NCI-H1694 treated with DMSO at 0.1 percent for 48 hours (cell line): ENCODE measurements at places on chromosomes 5 and 9.
A peak's percentile ranks its signal among the peaks of the same experiment; 100 is the strongest.

- peak; percentile 29 for DNase-seq
Observed at GRCh38 chr5:151315998-151316597, 12.5 kb upstream of the SLC36A3 start.

DNA sequence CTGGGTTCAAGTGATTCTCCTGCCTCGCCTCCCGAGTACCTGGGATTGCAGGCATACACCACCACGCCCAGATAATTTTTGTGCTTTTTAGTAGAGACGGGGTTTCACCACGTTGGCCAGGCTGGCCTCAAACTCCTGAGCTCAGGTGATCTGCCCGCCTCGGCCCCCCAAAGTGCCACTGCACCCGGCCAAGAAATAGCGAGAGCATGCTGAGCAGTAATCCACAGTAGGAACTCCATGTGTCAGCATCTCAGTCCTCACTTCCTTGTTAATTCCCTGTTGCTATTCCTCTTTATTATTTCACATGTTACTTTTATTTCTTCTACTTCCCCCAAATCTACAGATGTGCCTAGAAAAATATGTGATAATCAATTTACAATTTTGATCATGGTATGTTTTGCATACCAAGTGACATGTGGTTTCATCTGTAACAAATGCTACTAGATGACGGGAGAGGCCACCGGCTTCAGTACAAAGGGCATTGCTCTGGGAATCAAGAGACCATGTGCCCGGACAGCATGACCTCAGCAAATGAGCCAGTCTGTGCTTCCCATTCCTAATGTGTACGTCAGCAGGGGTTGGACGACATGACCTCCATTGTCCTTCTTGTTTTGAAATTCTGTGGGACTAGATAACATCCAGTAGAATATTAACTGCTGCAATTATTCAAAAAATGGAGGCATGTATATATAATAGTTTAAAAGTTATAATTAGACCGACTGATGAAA is 61.6 kb downstream of the FNBP1 start:
- DNase-seq, result no peak

DNA sequence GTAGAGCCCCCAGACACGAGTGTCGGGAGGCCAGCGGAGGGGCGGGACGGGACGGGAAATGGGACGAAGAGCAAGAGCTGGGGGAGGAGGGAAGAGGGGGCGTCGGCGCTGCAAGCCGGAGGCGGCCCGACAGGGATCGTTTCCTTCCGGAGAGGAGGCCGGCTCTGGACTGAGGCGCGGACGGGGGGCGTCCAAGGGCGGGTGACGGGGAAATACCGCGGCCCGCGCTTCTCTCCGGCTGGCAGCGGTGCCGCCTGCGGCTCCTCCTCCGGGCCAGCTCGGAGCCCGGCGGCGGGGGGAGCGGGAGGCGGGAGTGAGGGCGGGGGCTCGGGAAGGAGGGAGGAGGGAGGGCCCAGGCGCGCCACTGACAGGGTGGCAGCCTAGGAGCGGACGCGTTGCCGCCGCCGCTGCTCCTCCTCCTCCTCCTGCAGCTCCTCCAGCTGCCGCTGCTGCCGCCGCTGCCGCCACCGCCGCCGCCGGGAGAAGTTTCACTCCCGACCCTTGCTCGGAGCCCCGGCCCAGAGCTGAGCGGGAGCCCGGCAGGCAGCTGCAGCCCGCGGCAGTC is at the start of gene CHSY3:
CHSY3 (plus strand) TSS at position 364 of the 565 bp plus-strand sequence.
- no peak for DNase-seq

GRCh38 chr9:2574203-2574602 is 47.4 kb upstream of the VLDLR start:
- no peak for DNase-seq

DNA sequence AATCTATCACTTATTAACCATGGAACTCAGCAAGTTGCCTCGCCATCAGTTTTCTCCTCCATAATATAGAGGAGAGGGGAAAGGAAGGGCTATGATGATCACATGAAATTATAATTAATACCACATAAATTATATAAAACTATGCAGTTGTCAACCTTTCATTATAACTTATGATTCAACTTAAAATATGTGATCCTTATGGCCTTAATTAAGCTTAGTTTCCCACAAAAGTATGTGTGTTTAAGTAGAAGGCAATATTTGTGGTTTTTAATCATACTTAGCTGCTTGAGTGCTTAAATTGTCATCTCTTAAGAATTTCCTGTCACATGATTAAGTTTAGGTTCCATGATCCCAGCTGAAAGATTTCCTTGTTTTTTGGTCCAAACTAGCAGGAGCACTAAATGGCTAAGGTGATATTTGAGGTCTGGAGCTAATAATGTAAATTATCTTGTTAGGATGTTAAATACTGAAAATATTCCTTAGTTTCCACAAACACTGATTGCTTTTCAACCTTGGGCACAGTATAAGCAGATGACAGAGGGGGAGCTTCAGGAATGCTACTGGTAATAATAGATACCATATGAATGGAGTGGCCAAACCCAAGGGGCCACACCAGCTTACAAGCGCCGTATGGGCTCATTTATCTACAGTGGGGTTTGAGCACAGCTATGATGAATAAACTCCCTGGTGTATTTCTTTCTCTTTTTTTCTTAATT is 26.4 kb upstream of the F2R start:
- no peak for DNase-seq

GRCh38 chr9:93589688-93590087 is 13.3 kb downstream of the PHF2 start:
- no peak for DNase-seq

DNA sequence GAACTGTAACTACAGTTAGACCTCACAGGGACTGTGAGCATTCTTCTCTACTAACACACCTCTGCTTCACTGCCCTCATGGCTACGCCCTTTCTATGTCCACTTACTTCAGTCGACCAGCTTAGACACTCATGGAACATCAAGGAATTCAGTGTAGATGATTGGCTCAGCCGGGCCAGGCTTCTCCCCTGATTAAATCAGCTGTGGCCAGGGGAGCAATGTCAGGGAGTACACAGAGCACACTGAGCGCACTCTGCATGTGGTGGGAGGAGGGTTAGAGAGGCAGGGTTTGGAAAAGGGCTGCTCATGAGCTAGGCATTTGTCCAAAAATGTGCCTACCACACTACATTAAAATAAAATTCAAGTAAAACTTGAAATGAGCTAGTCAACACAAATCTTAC is 400.5 kb downstream of the ARRDC3 start:
- no peak for DNase-seq

DNA sequence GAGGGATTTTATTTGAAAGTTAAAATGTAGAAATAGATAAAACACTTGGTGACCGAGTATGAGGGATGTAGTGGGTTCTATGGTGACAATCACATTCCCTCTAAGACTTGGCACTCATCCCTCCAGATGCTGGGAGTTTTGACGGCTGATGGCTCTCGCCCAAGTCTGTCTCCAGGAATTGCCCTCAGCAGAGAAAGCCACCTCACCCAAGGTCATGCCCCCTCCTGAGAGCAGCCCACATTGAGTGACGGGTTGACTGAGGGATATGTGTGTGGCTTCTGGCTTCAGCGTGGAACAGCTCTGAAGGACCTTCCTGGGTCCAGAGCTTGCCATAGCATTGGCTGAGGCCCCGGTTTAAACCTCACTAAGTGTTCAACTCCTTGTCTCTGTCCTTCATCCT is 19.4 kb downstream of the CAVIN4 start:
- no peak for DNase-seq

DNA sequence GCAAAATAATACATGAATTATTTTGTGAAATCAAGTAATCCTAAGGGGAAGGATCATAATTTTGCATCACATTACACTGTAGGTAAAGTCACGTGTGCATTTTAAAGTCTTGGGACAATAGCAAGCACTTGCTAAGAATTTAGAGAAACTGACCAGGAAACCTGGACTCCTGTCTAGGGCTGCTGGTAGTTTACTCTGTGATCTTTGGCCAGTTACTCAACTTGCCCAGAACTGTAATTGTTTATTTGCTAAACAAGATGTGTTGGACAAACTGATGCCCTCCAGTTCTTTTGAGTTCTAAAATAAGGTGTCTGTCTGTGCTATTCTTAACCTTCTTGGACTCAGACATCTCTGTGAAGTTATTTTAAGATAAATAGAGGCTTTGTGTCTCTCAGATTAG is 594.8 kb upstream of the DMAC1 start:
- no peak for DNase-seq

DNA sequence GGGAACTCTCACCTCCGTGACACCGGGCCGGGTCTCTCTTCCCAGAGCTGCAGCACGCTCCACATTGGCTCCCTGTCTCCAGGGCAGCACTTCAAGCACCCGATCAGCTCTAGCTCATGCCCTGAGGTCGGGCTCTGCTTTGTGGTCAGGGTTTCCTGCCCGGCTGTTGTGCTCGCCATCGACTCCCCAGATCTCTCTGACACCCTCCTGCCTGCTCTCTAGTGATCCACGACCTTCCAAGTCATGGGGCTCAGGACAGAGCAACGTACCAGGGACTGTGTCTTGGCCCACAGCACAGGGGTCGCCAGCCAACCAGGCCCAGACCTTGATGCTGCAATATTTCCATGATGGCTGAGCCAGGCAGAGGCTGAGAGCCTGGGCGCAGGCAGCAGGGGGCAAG is 45.1 kb downstream of the PRRT1B start:
- no peak for DNase-seq

DNA sequence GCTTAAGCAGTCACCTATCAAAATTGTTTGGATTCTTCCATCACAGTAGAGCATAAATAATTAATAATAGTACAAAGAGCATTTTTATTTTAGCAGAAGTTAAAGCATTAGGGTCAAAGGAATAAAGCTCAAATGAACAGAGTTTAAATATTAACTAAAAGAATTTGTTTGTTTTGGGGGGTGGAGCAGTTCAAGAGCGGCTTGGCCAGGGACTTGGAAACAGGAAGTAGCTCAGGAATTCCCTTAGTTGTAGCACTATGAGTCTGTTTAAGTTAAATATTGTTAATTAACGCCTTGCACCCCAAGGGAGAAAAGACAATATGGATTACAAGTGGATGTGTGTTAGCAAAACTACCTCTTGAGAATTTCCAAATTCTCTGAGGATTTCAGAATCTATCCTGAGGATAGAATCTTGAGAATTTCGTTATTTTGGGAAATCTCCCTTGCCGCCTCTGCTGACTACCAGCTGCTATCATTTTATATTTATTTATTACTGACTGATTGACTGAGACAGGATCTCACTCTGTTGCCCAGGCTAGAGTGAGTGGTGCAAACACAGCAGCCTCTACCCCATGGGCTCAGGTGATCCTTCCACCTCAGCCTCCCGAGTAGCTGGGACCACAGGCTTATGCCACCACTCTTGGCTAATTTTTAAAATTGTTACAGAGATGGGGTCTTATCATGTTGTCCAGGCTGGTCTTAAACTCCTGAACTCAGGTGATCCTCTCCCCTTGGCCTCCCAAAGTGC is 96.7 kb upstream of the CHD1 start:
- DNase-seq, result no peak

- DNase-seq, result peak; percentile 90
Observed at GRCh38 chr5:142548739-142549275, 137.1 kb downstream of the FGF1 start.

DNA sequence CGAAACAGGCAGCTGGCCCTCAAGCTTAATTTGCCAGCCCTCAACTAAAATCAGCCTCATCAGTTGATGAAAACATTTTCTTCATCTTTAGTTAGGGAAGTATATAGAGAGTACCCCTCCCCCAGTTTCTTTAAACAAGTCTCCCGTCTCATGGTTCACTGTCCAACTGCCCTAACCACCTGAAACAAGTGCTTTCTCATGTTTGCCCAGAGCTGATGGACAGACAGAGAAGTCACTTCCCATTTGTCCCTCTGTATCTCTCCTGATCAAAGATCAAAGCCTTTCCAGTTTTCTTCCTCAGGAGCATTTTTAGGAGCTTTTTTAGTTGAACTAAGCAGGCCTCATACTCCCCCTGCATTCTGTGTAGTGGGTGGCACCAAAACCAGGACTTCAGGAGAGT is 21.7 kb downstream of the FUBP3 start:
- no peak for DNase-seq

GRCh38 chr9:14198841-14199455 is 115.0 kb downstream of the NFIB start:
- no peak for DNase-seq

GRCh38 chr5:83922699-83923098 is 202.0 kb upstream of the HAPLN1 start:
- DNase-seq, result no peak

- no peak for DNase-seq
Observed at GRCh38 chr9:81312346-81312745, 377.0 kb downstream of the TLE1 start.

- DNase-seq, result peak; percentile 83
Observed at GRCh38 chr9:129495620-129496472, 125.1 kb downstream of the C9orf50 start.

DNA sequence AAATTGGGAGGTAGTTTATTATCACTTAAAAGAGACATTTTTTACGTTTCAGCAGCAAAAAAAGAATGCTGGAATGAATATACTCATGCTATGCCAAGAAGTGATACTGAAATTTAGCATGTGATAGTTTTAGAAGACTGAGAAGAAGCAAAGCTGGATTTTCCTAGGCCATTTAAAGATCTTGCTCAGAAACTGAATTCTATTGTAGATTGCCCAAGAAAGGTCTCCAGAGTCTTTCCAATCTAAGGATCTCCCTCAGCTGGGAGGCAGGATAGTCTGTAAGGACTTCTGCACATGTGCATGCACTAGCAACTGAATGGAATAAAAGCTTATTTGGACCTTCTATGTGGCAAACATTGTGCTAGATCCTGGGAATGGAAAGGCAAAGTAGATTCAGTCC is 334.5 kb downstream of the DTWD2 start:
- DNase-seq, result no peak

DNA sequence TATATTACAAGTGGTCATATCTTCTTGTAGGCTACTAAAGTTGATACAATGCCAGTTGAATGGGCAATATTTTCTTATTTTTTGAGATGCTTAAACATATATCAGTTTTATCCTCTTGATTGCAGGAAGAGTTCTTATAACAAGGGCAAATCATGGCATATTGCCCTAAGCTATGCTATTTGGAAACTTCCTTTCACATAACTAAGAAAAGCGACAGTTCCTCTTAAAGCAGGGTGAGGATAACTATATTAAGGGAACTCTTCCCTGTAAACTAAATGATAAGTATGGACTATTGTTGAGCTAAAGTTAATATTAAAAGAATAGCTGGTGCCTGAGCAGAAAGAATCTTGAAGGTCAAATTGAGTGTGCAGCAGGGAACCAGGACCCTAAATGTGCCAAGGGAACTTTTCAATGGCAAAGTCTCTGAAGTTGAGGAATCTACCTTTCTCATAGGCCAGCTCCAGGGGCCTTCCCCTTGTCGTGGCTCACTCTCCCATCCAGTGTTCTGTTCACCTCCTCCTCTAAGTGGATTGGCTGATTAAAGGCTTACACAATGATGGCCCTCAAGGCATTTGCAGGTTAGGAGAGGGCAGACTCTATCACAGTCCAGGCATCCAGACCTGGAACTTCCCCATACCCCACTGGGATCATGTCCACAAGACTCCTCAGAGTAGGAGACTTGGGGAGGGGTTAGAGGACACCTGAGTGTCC is 26.8 kb downstream of the FYB1 start:
- no peak for DNase-seq
